ENCODE measurements at places on chromosomes 2 and 18.

DNA sequence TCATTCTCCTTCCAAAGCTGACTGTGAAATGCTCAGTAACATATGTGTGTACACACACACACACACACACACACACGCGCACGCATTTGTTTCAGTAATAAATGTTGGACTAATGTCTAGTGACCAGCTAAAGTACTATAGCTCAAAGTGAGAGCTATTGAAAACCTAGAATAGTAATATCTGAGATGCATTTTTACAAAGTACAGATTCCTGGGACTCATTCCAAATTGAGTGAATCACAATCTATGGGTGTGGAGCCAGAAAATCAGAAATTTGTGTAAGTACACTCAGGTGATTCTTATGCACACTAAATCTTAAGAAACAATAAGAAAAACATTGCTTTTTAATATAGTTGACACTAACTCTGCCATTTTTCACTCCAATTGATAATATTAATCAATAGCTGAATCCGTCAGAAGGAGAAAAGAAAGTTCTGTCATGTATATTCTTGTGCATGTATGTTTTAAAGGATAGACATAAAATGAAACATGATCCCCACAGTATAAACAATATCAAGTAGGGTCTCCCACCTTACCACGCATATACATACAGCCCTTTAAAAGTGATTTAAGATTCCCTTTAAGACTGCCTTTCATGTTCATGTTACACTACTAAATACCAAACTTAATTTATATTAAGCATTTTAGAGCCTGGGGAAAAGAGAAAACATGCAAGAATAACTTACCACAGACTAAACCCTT is 123.5 kb downstream of the ATAD2B start:
- peak; percentile 72 for DNase-seq

DNA sequence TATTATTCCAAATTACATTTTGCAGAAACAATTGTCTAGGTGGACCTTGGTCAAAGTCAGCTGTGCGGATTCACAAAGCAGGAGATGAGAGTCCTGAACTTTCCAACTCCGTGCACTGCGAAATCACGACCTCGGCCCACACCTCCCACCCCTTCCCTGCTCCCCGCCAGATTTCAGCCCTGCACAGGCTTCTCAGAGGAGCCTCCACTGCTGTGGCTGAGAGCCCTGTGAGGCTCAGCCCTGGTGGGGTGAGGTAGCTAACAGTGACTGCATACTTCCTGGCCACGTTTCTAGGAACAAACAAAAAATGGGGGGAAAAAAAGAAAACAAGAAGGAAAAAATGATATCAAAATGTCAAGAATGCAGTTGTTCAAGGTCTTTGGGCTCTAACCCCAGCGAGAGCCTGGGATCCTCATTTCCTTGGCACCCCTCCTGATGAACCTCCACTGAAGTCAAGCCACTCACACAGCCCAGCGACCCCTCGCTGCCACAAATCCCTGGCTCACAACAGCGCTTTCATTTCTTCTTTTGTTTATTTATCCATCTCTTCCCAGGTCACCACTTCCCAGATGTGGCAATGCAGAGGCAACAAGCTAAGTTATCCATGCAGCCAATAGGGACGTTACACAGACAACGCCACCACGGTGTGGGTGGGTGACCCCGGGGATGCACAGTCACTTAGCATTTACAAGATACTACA is 729.7 kb upstream of the ID2 start:
- no peak for DNase-seq

DNA sequence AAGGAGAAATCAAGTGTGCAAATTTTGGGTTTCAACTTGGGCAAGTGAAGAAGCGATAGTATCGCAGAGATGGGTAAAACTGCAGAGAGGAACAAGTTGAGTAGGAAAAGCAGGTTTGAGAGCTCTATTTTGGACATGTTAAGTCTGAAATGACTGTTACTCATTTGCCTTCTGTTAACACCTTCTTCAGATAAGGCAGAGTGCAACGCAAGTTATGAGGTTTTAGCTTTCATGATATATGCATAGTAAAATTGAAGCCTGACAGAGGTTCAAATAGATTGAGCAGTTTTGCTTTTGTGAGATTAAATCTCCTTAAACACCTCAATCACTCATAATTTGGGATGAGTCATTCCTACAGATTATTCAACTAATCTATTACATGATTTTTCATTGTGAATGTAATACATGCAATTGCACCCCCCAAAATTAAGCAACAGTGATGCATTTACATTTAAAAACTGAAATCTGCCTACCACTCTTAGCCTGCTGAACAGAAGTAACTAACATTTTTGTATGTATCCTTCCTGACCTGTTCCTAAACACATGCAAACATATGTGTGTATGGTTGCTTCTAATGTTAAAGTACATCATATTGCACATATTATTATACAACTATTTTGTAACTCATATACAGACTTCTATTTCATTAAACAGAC is 575.4 kb downstream of the ARHGAP15 start:
- DNase-seq, result no peak

DNA sequence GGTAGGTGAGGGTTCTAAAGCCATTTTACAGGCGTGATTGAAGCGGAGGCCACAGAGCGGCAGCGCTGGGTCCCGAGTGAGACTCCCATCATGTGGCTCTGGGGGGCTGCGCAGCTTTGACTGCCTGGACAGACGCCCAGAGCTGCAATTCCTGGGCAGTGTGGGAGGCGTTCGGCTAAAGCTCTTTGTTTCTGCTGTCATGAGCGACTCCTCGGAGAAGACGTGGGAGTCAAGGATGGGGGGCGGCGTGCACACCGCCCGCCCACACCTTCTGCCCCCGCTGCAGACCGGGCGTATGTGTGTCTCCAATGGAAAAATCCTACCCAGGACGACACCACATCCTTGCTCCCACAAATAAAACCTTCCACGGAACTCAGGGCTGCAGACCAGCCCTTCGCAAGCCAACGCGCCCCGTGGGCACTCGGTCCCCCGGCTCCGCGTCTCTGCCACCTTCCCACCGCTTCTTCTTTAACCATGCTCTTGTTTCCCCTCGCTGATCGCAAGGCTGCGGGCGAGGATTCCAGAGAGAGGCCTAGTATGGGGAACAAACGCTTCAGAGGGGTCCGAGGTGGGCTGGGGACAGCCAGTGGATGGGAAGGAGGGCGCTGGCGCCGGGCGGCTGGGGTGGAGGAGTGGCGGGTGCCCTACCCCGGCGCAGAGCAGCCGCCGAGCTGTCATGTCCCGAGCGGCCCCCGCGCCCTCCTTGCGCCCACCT is 680 bp upstream of the LBH start:
- no peak for DNase-seq

DNA sequence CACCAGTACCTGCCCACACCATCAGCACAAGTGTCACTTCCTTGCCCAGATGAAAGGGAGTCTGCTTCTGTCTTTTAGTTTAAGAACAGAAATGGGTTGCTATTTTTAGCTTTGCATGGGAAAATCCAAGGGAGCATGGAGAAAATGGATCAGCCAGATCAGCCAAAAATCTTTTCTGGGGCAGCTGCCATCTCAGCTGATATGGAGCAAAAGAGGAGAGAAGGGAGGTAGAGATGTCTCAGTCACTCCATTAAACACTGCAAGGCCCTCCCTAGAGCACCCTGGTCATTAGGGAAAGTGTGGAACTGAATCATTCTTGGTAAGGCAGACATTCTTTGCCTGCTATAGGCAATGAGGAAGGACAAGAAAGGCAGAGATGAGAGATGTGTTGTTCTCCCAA is 79.9 kb downstream of the CTAGE1 start:
- no peak for DNase-seq

DNA sequence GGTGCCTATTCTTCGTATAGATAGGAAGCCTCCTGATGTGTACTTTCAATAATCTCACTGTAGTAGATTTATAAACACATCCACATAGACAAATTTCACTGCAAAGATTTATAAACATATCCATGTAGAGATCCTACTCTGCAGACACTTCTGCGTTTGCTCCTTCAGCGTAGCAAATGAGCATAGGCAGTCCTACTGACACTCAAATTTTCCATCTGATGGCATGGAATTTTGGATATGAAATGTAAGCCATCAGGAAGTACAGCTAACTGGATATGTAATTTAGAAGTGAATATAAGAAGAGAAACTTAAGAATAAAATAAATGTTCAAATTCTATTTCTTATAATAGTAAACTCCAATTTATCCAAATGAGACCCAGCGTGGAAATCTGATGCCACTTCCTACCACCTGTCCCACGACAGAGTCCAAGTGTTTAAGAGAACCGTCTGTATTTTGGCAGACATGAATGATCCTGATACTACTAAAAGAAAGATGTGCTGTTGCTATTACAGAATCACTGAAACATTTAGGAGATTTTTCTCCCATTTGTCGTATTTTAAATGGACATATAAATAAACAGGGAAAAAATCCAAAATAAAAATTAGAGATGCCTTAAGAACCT is 86.0 kb downstream of the DTNA start:
- no peak for DNase-seq

DNA sequence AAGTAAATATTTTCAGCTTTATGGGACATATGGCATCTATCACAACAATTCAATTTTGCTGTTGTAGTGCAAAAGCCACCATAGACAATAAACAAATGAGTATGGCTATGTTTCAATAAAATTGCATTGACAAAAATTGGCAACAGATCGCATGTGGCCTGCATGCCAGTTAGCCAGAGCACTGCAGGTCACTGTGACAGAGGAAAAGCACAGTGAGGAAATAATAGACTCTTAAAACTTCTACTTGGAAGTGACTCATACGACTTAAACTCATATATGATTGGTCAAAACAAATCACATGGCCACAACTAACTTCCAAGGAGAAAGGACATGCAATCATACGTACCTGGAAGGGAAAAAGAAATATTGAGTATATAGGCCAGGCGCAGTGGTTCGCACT is 44.4 kb downstream of the EXOC6B start:
- no peak for DNase-seq
